SJSA1 (cell line): ENCODE measurements at places on chromosomes 3 and 15. TPM values are rescaled to one million over a fixed set of nuclear protein-coding genes. Genes with fewer than 3 reads are reported as not detected.

PPIP5K1 gene
- 8.6 and 18.8 TPM in 2 replicates for total RNA-seq

CASR gene
- total RNA-seq = not detected in 2 replicates

SLC12A8 gene
- total RNA-seq = 6.3 and 12.4 TPM in 2 replicates

MESP2 gene
- total RNA-seq = not detected in 2 replicates

STRIT1 gene
- not detected in 2 replicates for total RNA-seq

NTRK3 gene
- 0.09 TPM in 1 of 2 replicates, not detected in the other for total RNA-seq

TRIM42 gene
- not detected in 2 replicates for total RNA-seq

TIPIN gene
- total RNA-seq = 32.2 and 47.7 TPM in 2 replicates

PDZRN3 gene
- 0.63 and 0.68 TPM in 2 replicates for total RNA-seq

- no peak for DNase-seq
These were observed 251.1 kb downstream of the OCA2 start for GRCh38 chr15:27847775-27848710.

DNA sequence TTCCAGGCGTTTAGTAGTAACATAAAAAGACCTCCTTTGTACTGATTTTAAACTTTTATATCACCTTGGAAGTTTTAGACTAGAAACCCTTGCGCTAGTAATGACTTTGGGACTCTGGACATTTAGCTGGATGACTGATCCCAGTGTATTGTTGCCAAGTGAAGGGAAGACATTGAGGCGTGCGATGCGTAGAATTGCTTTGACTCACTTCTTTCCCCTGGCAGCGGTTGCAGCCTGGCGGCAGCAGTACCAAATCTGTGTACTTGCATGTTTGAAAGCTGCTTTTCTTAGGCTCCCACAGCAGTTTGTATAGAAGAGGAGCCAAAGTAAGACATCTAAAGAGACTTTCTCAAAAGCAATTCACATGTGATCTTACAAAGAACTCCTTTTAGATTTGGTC is 151.6 kb downstream of the BBX start:
- DNase-seq = no peak
